Hematopoietic multipotent progenitor cell treated with erythropoietin and hydrocortisone succinate and interleukin-3 and kit ligand, for 4 days (in vitro differentiated cells): ENCODE measurements at places on chromosomes 7 and 10.

- DNase-seq = no peak
These were observed 21.5 kb downstream of the LRRN3 start for GRCh38 chr7:111112439-111112838.

DNA sequence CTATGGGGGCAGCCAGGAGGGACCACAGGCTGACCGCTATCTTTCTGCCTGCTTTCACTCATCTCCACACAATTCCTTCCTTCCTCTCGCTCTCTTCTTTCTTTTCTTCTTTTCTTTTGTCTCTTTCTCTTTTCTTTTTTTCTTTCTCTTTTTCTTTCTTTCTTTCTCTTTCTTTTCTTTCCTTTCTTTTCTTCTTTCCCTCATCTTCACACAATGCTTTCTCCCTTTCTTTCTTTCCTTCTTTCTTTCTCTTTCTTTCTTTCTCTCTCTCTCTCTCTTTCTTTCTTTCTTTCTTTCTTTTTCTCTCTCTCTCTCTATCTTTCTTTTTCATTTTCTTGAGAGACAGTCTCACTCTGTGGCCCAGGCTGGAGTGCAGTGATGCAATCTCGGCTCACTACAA is 6.8 kb upstream of the MUC12 start:
- no peak for DNase-seq

DNA sequence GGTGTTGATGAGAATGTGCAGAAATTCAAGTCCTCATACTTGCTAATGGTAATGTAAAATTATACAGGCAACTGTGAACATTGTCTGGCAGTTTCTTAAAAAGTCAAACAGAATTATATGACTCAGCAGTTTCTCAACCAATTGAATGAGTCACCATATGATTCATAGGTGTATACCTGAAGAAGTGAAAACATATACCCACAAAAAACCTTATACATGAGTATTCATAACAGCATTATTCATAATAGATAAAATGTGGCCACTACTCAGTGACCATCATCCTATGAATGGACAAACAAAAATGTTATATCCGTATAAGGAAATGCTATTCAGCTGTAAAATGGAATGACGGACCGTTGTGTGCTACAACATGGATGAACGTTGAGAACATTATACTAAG is 253.5 kb downstream of the MALRD1 start:
- no peak for DNase-seq

DNA sequence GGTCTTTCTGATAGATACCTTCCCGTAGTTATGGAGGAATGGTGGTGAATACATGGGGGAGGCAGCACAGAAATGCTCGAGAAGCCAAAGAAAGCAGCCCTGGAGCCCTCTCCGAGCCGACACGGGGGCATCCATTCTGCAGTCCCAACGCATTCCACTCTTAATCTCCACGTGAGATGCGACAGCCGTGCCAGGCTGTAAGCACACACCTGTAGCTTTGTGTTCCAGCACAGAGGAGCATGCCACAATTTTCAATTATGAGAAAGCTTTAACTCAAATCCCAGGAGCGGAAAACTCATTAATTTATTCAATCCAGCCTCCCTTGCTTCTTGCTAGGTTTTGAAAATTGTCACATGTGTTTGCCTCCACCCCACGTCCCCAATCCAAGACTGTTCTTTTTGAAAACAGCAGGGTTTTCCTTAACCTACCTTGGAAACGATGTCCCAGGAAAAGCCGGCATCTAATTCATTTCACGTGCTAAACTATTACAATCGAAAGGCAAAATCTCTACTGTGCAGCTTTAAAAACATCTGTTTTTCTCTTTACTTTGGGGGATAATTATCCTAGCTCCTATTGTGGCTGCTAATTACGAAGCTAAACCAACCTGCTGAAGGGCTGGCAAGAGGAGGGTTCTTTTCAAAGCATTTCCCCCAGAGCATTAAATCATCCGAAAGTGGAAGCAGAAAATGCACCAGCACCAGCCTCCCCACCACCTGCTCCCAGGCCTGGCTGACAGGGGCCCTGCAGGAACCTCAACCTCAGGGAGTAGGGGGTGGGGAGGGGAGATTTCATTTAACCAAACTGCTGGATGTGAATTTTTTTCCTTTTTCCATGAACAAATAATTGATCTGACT is 56.0 kb upstream of the CHST15 start:
- DNase-seq = peak; percentile 18

GRCh38 chr10:132194726-132195125 is 8.0 kb downstream of the DPYSL4 start:
- no peak for DNase-seq
